ENCODE measurements at places on chromosomes 5 and 9. TPM values are rescaled to one million over a fixed set of nuclear protein-coding genes. Genes with fewer than 3 reads are reported as not detected.

The S100Z gene
- total RNA-seq: not detected

GRCh38 chr5:28344836-28345433 is 1306.5 kb upstream of the CDH9 start:
- DNase-seq: no peak
- H3K4me1 ChIP-seq: no peaks in the 10 kb centered on the region
- H3K27ac ChIP-seq: no peak overlapping the region
- no peaks in the 10 kb centered on the region for H3K36me3 ChIP-seq

- no peak within 1 kb of the TSS for H3K4me3 ChIP-seq
- H3K36me3 ChIP-seq: no peaks in the 10 kb centered on the region
Observed at GRCh38 chr5:58491216-58491892, at the start of gene GAPT. GAPT (plus strand) TSS chr5:58491435; CDS start chr5:58494537, 3,102 bp downstream.

DNA sequence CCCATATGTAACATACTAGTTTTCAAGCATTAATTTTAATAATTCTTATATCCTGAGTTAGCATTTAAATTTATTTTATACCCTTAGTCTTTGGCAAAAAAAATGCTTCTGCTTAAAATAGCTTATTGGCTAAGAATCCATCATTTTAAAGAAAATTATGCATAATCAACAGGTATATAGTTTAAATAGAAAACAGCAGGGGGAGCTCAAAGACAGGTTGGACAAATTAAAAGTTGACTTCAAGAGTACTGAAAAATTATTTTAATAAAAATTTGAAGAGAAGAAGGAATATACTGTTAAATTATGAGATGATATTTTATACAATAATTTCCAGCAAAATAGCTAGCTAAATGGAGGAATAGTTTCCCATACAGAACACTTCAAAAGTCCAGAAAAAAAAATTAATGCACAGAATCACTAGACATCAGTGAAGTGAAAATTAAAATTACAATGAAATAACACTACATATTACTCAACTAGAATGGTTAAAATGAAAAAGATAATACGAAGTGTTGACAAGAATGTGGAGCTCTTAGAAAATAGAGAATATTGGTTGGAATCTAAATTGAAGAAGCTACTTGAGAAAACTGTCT is 387.1 kb downstream of the PDE4D start:
- H3K27ac ChIP-seq: peak overlapping the region; percentile 12
- no peaks in the 10 kb centered on the region for H3K27me3 ChIP-seq
- H3K4me3 ChIP-seq: no peak overlapping the region
- no peaks in the 10 kb centered on the region for H3K36me3 ChIP-seq

DNA sequence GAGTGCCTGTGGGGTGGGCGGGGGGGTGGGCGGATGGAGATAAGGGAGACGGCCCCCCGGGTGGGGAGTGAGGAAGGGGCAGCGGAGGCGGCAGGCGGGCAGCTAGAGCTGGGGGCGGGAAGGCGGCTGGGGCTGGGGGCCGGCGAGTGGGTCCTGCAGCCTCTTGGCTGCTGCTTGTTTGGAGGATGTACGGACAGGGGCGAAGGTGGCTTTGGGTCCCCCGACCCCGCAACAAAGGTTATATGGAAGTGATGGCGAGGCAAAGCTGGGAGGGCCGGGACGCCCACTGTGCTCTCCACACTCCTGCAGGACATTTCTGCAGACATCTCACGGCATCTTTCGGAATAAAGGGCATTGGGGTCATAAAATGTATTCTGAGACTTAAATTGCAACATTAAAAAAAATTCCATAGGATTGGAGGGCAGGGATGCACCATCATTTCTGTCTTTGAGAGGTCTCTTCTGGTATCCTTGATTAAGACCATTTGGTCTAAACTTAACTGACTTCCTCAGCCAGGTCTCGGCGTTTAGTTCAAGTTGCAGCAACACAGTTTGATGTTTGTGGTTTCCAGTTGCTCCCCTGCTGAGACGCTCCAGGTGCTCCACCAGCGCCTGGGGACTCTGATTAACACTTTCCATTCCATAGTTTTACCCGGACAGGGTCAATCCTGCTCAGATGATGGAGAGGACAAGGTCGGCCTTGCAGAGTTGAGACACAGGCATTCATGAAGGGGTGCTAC is 101.6 kb upstream of the SSBP2 start:
- H3K36me3 ChIP-seq: no peaks in the 10 kb centered on the region
- H3K4me3 ChIP-seq: peak overlapping the region; percentile 63
- peaks cover 87% of the 10 kb centered on the region for H3K4me1 ChIP-seq
- H3K27me3 ChIP-seq: no peaks in the 10 kb centered on the region

DNA sequence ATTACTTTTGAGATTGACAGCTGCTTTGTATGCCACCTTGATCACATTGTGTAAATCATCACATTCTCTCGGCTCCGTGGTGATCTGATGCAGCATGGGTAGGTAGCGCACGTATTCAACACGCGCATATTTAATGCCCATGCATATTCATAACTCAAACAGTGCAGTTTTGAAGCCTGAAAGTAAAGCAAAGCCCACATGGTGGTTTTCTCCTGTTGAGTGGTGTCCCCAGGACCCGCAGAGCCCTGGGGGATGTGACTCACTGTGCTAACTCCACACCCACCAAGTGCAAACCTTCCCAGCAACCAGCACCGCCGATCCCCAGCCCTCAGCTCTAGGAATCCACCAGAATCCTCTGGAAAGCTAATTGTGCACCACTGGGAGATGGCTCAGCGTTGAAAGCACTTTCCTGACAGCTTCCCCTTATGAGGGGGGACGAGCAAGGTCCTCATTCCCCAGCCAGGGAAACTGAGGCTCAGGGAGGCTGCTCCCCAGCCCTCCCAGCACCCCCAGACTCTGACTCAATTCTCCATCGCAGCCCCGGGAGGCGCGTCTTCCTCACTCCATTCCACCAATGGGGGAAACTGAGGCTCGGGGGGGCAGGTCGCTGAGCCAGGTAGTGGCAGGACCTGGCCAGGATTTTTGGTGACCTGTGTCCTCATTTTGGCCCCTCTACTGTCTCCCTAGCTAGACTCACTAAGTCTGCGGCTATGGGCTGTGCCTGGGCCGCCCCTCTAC is 46.4 kb downstream of the SARDH start:
- no peak overlapping the region for H3K4me3 ChIP-seq
- peaks cover 5% of the 10 kb centered on the region for H3K27me3 ChIP-seq
- H3K36me3 ChIP-seq: no peaks in the 10 kb centered on the region
- H3K4me1 ChIP-seq: no peaks in the 10 kb centered on the region
